Stimulated activated CD8-positive, alpha-beta memory T cell treated with anti-CD3 and anti-CD28 coated beads, Interleukin-7, amount 100 ng/mL, for 1 hour (primary cell): ENCODE measurements at places on chromosomes 13 and 19.

DNA sequence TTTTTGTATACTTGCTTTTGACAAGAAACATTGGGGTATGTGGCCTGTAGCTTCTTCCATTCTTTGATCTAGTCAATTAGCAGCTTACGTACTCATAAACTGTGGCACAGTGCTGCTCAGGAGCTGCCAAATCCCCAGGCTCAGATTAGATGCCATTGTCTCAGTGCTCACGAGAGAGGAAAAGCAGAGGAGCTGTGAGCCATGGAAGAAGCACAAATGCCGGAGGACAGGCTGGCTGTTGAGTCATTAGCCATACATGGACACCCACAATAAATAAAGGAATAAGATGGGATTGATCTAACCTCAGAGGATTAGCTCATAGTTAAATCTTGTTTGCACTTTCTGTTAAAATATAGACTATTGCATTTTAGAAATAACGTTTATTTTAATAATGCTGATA, 121.7 kb downstream of the POSTN start:
- DNase-seq, result no peak

GRCh38 chr13:66128692-66129269, 1101.4 kb downstream of the PCDH9 start:
- no peak for DNase-seq

- no peak for DNase-seq
These were observed 4.2 kb downstream of the WDFY2 start for GRCh38 chr13:51588406-51588949.

DNA sequence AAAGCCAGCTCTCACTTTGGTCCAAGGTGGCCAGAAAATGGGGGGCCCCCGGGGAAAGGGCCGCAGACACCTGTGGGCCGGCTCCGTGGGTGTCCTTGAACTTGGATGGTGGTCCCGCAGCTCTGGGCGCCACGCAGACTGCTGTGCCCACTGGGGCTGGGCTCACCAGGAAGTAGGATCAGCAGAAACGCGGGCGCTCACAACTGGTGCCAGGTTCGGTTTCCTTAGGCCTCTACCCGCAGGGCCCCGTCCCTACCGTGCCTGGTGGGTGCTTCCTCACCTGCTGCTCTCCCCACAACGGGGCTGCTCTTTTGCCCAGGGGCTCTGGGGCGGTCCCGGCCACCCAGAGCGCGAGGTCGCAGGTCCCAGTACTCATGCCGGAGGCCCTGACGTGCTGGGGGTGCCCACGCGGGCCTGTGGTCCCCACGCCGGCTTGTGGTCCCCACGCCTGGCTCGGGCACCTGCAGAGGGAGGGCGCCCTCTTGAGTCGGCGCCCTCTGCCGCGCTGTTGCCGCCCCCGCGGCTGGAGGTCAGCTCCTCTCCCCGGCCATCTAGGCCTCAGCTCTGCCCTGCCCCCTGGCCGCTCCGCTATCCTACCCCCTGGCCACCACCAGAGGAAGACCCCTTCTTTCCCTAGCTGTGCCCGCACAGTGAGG, 1303.6 kb downstream of the UQCRFS1 start:
- no peak for DNase-seq

GRCh38 chr13:71624653-71625600, 242.1 kb downstream of the DACH1 start:
- DNase-seq, result no peak

DNA sequence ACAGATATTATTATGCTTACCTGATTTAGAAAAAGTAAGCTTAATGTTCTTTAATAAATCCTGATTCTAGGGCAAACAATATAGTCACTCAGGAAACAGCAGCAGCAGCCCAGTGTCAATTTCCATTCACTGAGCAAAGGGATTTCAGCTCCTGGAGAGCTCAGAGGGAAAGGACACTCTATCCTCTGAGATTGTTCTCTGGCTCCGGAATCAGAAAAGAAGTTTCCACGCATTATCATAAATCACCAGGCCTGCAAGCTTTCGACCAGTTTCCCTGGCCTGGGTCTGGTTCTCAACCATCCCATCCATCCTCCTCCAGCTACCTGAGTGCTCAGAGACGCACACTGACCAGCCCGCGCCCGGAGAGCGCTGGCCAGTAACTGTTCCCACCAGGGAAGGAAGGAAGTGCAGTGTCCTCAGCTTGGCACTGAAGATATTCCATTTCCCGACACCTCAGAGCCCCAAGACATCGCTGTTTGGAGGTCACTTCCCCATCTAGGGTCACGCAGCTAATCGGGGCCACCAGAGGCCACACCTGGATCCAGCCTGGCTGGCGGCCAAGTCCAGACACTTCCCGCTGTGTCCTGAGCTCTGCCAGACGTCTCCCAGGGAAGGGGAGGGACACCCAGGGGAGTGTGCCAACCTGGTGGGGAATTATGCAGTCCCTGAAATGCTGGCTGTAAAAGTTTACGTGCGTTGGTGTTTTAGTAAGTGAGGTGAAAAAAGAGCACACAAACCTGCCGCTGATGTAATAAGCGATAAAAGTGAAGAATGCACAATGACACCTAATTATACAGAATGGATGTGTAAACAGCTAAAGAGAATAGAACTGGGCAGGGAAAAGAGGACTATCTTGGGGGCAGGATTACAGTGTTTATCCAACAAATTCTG, 29.1 kb downstream of the EPS15L1 start:
- DNase-seq, result no peak

DNA sequence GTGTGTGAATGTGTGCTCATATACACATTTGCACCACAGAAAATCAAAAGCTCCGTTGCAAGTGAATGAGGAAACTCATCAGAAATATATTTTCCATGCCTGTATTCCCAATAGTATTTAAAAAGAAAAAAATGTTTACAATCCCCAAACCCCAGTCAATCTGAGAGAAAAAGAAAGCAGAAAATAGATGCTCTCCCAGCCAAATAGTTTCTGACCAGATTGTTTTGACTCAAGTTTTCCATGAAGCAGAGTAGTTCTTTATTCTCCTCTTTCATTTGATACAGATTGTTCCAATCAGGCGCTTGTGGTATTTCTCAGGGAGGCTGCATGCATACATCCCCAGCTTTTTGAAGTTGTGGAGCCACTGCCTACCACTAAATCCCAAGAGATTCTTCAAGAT, 110.6 kb downstream of the STARD13 start:
- DNase-seq, result no peak

- DNase-seq, result no peak
These were observed 9.5 kb downstream of the ZNF432 start for GRCh38 chr19:52039169-52039568.

- DNase-seq, result no peak
These were observed 4.9 kb downstream of the FLT1 start for GRCh38 chr13:28490061-28490460.

GRCh38 chr19:40163541-40164129, 27.6 kb upstream of the MAP3K10 start:
- DNase-seq, result no peak

- no peak for DNase-seq
These were observed 77.2 kb upstream of the TMTC4 start for GRCh38 chr13:100751826-100752225.

DNA sequence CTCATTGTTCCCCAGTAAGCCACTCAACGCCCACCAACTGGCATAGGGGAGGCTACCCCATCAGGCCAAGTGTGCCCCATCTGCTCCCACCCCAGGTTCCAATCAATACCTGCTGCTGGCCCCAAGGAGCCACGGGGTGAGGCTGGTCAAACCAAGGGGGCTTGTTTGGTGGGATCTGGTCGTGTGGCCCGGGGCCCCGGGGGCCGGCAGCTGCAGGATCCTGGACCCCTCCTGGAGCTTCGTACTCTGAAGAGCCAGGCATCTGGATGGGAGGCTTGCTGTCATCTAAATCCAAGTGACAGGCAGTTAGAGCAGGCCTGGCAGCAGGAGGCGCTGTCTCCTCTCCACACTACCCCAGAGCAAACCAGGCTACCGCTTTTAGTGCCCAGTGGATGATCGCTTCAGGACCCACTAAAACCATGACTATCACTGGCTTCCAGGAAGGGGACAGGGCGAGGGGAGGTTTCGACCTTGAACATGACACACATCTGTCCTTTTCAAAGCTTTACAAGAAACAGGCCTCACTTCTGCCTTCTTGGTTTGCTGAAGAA, 14.2 kb downstream of the CHERP start:
- DNase-seq, result peak; percentile 9

GRCh38 chr19:17765069-17765618, 13.9 kb downstream of the FCHO1 start:
- no peak for DNase-seq

DNA sequence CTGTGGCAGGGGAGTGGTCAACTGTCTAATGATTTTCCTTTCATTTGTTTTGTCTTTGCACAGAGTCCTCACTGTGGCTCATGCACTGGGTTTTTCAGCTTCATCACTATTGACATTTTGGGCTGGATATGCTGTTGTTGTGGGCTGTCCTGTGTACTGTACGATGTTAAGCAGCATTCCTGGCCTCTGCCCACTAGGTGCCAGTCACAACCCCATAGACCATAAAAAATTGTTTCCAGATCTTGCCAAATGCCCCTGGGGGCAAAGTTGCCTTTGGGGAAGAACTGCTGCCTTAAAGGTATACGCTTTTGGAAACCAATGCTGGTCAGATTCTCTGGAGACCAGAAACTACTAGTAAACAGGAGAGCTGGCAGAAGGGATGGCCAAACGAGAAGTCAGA, 310.4 kb downstream of the SPRY2 start:
- DNase-seq, result no peak

GRCh38 chr19:14722127-14722526, 32.3 kb downstream of the ZNF333 start:
- no peak for DNase-seq

DNA sequence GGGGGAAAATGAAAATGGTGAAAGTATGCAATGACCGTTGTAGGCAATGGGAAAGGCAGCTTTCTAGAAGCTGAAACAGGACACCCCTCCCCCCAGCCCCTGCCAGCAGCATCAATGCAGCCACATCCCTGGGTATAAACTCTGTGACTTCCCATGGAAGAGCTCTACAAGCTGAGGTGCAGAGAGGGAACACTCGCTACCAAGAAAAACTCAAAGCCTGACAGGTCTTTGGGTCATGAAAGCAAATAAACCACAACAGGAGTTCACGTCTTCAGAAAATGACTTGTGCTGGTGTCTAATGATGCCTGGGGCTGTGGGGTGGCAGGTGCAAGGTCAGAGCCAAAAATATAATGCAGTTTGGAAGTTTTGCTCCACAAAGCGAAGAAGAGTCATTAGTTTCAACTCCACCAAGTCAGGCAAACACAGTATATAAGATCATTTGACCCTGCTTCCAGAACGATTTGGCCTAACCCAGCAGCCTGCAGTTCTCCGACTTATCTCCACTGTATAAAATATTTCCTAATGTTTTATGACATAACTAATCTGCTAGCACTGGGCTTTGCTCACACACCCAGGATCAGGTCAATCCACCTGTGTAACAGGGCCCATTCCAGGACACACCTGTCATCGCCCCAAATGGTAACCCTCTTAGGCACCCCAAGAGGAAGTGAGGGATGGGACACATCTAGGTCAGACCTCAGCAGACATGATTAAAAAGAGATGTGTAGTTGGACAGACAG, 102.1 kb downstream of the IRS2 start:
- DNase-seq, result no peak

GRCh38 chr13:109755997-109756396, 30.4 kb downstream of the IRS2 start:
- no peak for DNase-seq

DNA sequence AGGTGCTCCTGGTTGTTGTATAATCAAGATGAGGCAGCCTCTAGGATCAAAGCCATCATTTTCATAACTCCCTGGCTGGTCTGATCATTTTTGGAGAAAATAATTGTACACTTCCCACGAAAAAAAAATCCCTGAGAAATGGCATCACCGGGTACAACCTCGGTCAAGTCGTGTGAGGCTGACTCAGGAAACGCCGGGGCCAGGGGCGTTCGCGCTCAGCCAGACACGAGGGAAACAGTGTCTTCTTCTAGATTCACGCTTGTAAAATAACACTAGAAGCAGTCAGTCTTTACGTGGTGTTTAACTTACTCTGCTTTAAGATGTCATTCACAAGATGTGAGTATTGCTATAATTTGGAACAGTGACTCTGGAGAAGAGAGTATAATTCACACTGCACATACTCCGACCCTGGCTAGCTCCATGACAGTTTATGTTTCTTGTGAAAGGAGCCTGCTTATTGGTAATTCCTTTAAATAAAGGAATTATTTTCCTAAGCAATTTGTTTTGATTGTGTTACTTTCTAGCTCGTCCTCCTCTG, 109.0 kb upstream of the SOX1 start:
- DNase-seq, result no peak

DNA sequence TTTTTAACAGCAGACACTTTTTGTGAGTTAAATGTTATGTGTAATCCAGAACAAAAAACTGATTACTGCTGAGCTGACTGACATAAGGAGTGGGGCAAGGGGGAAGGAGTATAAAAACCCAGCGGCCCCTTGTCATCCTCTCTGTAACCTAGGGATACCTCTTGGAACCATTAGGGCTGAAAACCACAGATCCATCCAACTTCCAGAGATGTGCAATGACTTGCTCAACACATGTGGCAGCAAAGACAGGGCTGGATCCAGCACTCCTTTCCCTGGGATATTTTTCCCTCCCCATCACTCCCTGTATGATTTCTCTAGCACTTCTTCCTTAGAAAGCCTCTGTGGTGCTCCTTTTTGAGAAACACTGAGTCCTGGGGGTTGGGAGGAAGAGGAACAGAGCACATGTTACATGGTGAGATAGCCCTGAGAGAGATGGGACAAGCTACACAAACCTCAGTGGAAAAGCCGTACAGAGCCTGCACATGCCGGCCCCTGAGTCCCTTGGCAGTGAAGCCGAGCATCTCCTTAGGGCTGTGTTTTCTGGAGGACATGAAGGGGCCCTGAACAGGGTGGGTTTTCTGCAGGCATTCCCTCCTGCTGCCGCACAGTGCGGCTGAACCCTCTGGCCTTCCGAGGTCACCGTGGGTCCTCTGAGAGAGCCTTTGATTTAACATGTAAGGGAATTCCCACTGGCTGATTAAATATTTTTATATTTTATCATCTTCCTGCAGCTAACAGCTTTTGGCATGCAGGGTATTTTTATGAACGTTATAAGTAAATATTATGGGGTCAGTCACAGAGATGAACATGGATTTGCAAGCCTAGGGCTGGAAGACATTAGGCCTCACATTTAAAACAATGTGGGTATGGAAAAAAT, 219.9 kb downstream of the COG6 start:
- no peak for DNase-seq

- no peak for DNase-seq
These were observed 135.7 kb upstream of the SERP2 start for GRCh38 chr13:44237881-44238421.

DNA sequence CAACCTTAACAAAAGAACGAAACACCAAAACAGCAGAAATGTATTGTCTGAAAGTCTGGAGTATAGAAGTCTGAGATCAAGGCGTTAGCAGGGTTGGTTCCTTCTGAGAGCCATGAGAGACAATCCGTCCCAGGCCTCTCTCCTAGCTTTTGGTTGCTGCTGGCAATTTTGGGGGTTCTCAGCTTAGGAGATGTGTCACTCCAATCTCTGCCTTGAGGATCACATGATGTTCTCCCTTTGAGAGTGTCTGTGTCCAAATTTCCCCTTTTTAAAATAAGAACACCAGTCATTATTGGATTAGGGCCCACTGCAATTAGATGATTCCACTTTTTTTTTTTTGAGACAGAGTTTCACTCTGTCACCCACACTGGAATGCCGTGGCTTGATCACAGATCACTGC, 10.1 kb downstream of the KCNN1 start:
- no peak for DNase-seq

GRCh38 chr13:31200637-31200971, 829 bp downstream of the B3GLCT start:
- DNase-seq, result peak; percentile 14
